ENCODE measurements at places on chromosomes 1 and 21.
A peak's percentile ranks its signal among the peaks of the same experiment; 100 is the strongest.

DNA sequence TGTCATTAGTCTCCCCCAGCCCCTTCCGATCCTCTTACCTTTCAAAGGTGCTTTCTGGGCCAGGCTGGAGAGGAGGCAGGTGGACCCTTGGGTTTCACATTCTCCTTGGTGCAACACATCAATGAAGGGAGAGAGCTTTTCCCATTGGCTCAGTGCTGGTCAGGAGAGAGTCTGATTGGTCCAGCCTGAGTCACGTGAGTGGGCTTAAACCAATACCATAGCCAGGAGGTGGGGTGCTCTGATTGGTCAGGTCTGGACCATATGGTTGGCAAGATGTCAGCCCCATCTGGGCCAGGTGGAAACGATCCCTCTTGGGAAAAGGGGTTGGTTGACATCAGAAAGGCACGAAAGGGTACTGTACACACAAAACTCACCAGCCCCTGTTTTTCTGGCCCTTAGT, 44.8 kb upstream of the ABCG1 start:
- DNase-seq, result no peak

- DNase-seq, result no peak
Observed at GRCh38 chr1:35340519-35340918, 72.0 kb downstream of the ZMYM4 start.

DNA sequence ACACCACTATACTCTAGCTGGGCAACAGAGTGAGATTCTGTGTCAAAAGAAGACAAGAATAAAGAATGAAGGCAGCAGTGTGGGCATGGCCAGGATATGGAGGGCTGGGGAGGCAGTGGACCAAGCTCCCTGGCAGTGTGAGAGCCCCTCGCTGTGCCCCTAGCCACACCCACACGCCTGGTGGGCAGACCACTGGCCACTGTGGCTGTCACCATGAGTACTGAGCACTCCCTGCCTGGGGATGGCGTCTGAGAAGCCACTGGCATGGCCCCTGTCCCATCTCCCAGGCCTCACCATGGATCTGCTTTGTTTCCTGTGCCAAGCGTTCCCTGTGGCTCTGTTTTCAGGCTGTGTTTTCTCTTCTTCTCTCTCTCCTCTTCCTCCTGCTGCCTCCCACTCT, 51.7 kb downstream of the STUM start:
- DNase-seq, result no peak

- DNase-seq, result no peak
Observed at GRCh38 chr1:187624812-187625545, 796.2 kb downstream of the PLA2G4A start.

DNA sequence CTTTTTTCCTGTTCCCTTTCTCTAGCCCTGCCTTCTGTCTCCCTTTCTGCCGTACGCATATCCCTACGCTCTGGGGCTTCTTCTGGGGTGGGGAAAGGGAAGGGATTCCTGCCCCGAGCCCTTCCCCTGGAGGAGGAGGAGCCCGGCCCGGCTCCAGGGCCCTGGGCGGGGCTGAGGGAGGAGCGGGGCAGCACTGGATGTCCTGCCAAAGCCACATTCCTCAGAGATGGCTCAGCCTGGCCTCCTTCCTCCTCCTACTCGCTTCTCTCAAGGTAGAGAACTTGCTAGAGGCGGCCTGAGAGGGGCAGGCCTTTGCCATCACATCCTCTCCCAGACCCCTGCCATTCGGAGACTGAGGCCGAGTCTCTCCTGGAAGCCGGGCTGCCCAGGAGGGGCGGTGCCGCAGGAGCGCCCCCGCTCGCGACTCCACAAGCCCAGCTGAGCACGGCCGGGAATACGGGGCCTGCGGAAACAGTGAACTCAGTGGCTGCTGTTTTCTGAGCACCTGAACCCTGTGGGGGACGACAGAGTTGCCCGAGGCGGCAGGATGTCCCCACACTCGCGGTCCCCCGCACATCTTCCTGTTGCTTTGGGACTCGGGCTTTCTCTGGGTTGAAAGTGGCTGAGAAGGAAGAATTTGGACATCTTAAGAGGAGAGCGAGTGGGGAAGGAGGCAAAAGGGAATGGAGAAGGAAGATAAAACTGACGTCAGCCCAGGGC, 12.2 kb downstream of the ADAMTSL4 start:
- peak; percentile 54 for DNase-seq

DNA sequence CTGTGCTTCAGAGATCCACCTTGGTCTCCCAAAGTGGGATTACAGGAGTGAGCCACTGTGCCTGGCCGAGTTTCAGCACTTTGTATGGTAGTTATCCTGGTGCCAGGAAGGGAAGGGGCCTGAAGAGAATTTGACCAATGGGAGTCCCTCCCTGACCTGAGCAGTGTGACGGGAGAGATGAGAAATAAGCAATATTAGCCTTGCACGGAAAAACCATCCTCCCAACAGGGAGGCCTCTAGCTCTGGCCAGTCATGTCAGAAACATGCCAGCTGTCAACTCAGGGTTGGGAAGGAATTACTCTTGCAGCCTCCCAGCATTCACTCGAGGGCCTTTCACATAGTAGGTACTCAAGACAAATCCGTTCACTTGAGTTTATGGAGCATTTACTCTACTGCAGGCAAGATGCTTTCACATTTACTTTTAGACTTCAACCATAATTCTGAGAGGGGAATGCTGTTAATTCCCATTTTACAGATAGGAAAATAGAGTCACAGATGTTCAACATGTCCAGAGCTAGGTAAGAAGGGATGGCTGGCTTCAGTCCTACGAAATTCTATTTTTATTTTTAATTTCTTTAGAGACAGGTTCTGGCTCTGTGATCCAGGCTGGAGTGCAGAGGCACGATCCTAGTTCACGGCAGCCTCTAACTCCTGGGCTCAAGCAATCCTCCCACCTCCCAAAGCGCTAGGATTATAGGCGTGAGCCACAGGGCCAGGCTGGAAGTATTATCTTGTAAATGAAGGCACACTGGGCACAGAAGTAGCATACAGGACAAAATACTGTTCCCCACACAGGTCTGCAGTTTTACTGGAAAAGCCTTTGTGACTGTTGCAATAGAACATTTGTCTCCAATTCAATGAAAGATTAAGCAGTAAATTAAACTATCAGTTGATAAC, 3.2 kb upstream of the ATP13A2 start:
- no peak for DNase-seq

DNA sequence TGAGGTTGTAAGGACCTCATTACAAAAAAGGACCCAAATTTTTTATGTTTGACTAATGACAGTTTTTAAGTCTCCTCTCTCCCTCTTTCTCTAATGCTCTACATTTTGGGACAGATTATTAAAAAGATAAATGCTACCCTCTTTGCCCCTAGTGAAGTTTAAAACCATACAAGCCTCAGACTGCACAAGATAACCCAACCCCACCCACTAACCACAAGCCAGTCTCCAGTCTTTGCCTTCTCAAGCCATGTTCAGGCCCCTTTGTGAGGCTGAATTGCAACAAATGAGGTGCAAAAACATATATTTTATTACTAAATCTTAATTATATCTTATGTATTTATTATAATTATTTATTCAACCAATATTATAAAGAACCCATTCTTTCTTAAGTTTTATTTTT, 597.2 kb upstream of the BRINP3 start:
- no peak for DNase-seq

GRCh38 chr1:239675735-239676134, 289.4 kb downstream of the CHRM3 start:
- DNase-seq, result no peak

GRCh38 chr1:34066981-34067603, 97.9 kb downstream of the CSMD2 start:
- no peak for DNase-seq

- no peak for DNase-seq
Observed at GRCh38 chr1:156638189-156638985, 3.5 kb upstream of the BCAN start.

- no peak for DNase-seq
Observed at GRCh38 chr1:167927046-167927754, 9.3 kb upstream of the DCAF6 start.

DNA sequence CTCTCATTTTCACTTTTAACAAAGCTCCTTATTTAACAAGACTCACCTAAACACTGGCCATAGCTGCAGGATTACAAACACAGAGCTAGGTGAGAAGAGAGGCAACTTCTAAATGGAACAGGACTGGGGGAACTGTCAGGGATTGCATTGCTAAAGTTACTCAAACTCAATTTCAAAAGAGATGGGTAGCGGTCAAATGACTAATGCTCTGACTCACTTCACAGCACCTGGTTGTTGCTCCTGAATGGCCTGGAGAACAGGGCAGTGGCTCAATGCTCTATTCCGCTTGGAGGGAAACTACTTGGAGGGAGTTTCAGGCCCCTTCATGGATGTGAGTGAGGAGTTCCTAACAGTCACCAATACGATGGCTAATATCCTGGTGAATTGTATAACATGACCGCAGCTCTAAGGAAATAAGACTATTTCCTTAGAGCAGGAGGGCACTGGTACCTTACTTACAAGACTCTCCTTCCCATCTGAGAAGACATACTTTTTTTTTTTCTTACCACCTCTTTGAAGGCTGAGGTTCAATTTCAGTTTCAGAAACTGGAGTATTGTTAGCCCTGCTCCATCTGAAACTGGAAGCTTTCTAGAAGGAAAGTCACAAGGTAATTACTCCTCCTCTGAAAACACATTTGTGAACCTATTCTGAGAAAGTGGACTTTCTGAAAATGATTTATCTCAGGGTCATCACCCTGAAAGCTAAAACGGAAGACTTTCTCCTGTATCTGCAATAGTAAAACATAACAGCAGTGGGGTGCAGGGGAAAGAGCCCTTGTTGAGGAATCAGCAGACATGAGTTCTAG, 9.5 kb downstream of the DPT start:
- DNase-seq, result no peak

- no peak for DNase-seq
Observed at GRCh38 chr1:23673086-23673813, 18.4 kb upstream of the RPL11 start.

DNA sequence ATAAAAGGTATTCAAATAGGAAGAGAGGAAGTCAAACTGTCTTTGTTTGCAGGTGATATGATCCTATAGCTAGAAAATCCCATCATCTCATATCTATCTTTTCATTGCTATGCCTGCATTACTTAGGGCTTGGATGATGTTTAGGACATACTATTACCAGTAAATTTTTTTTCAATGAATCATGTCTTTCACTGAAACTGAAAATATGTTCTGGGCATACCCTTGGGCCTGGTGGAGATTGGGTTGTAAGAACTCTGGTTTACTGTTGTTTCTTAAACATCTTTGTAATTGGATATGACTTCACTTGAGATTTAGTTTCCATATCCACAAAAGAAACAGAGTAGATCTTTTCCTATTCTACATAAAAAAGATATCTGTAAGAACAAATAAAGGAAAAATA, 502.2 kb upstream of the PRMT6 start:
- no peak for DNase-seq

GRCh38 chr1:7642781-7643529, 128.1 kb upstream of the VAMP3 start:
- DNase-seq, result no peak

DNA sequence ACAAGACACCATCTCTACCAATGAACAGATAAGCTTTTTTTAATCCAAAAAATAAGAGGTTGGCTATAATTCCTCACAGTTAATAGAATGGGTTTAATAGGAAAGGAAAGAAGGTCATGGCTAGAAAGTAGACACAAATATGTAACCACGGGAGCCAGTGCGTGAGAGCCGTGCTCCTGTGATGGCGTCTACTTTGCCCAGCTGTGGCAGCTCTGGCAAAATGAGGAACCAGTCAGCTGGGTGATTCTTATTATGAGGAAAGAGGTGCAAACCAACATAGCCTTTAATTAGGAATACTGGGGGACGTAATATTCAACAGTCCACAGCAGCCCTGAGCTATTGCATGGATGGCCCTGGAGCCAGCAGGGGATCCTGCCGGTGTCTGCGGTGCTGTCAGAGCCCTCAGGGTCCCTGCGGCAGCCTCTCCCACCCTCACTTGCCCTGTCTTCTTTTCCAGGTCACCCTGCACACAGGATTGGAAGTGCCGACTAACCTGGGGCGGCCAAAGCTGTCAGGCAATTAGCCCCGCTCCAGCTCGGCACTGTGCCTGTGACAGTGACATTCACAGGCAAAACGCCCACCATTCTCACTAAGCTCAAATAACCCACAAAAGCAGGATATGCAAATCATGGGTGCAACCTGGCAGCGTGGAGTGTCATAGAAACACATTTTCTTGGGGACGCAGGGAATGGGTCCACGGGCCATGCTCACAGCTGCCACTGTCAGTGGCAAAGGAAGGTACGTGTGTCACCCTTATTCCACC, 25.9 kb upstream of the GNPAT start:
- DNase-seq, result no peak

- no peak for DNase-seq
Observed at GRCh38 chr1:161872506-161872905, 106.4 kb downstream of the ATF6 start.

- DNase-seq, result no peak
Observed at GRCh38 chr1:71796006-71796405, 486.3 kb downstream of the NEGR1 start.

- DNase-seq, result peak; percentile 87
Observed at GRCh38 chr1:156126630-156127534, 12.4 kb downstream of the LMNA start.

DNA sequence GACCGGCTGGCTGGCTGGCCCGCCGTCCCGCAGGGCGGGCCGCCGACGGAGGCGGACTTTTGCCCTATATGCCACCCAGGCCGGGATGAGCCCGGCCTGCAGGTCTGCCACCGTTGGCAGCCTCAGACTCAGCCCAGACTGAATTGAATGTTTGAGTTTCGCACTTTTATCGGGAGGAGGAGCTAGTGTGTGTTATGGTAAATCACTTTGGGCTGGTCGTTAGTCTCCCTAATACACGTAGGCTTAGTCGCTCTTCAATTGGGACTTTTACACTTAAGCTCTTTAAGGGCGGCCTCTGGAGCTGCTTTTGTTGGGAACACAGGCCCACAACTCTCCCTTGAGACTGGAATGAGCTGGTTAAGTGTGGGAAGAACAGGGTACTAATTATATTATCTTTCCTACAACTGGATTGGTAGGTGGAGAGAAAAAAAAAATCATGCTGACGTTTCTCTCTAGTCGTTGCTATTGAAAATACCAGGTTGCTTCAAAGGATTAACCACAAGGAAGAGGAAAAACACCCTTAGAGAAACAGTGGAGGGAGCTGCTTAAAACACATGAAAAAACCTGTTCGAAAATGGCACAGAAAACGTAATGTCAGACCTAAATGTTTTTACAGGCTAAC, 1.4 kb upstream of the IRF2BP2 start:
- DNase-seq, result no peak
